ENCODE measurements at places on chromosomes 6 and 20.

GRCh38 chr6:121934451-121934850, 465.0 kb upstream of the HSF2 start:
- DNase-seq = no peak

- DNase-seq = no peak
Measured at GRCh38 chr6:43901733-43902230, 131.8 kb downstream of the VEGFA start.

- DNase-seq = no peak
Measured at GRCh38 chr6:3825851-3826581, 23.2 kb upstream of the FAM50B start.

- no peak for DNase-seq
Measured at GRCh38 chr6:108193131-108193530, 27.3 kb downstream of the NR2E1 start.

DNA sequence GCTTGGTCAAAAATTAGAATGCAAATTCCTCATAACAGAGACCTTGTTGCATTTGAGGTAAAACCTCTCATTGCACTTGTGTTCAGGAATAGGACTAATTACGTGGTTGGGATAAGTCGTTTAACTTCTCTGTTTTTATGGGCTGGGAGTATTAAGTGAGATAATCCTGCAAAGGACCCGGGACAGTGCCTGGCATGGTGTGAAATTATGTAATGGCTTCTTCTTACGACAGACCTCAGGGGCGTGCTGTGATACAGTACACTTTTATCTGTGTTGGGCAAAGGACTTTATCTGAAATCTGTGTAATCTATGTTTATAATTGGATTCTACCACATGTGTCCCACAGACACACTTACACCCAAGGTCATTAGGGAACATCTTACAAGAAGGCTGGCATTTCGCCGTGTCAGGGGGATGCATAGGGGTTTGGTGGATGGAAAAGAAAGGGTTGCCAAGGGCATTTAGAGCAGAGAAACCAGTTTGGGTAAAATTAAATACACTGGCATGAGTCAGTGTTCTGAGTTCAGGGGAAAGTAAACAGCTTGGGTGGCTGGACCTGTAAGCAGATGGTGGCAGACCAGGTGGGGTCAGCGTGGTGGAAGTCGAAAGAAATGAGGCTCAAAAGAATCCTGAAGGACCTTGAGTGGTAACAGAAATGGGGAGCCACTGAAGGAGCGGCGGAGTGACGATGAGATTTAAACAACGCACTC, 17.2 kb upstream of the RTF2 start:
- no peak for DNase-seq

GRCh38 chr6:27605401-27606342, 132.8 kb upstream of the ZNF184 start:
- DNase-seq = no peak

GRCh38 chr6:134962421-134962820, 12.5 kb upstream of the ALDH8A1 start:
- no peak for DNase-seq

GRCh38 chr6:157089258-157089657, 234.1 kb downstream of the TMEM242 start:
- DNase-seq = no peak

- DNase-seq = no peak
Measured at GRCh38 chr20:19867074-19867473, 109.0 kb downstream of the RIN2 start.

- no peak for DNase-seq
Measured at GRCh38 chr6:160595838-160596832, 67.9 kb downstream of the LPA start.

DNA sequence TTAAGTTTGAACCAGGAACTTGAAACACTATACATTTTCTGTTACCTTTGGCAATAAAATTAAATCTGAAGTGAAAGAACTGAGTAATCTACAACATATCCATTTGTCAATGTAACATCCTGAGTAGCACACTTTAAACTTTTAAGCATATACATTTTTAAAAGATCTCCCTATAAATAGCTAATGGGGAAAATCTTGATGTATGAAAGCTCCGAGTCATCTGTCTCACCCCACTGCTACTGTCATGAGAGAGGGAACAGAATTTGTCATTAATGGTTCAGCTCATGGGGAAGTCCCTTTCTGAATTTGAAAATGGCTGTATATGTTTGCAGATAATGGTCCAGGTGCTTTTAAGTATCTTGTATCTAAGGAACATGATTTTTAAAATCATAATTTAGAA, 55.2 kb upstream of the NOX3 start:
- no peak for DNase-seq

DNA sequence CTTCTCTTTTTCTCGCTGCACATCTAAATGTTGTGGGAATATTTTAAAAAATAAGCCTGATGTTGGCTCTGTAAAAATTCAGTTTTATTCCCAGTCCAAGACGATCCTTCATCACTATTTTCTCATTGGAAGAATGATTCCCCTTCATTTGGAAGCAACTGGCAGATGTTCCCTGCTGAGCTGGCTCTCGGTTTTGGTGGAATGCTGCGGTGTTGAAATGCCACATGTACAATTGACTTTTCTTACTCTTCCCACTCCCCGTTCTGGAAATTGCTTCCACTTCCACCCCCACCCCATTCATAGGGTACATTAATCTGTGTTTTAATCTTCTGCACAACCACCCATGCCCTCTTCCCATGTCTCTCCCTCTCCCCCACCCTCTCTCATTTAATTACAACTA, 496.3 kb upstream of the MAP3K7 start:
- no peak for DNase-seq

GRCh38 chr6:71346334-71346694, 57.7 kb downstream of the OGFRL1 start:
- DNase-seq = no peak

DNA sequence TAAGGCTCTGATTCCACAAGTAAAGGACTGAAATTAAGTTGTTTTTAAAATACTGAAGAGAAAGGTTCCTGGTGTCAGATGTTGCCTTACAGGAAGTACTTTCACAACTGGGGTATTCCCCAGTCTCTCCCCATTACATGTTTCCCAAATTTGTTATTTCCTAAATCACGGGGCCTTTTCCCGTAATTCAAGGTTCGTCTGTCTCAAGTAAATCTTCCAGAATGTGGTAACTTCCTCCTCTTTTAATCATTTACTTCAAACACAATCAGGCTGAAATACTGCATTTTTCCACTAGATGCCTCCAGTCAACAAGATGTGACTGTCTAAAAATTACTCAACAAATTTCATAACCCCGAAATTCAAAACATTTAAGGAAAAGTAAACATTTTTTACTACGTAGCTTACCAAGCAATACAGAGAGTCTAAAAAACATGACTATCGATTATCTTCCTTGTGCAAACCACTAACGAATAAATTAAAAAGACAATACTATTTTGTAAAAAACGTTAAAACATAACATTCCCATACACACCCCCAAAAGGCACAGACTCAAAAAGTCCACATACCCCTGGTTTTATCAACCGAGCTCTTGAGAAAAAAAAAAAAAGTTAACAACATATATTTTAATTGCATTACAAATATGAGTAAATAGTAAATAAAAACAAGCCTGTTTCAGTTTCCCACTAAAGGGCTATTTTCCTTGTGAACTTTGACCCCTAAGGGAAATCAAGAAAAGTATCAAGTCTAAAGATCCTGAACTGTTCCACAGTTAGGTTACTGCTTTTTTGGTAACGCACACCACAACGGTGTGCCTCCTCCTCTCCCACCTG, 1.7 kb downstream of the SOD2 start:
- DNase-seq = no peak

DNA sequence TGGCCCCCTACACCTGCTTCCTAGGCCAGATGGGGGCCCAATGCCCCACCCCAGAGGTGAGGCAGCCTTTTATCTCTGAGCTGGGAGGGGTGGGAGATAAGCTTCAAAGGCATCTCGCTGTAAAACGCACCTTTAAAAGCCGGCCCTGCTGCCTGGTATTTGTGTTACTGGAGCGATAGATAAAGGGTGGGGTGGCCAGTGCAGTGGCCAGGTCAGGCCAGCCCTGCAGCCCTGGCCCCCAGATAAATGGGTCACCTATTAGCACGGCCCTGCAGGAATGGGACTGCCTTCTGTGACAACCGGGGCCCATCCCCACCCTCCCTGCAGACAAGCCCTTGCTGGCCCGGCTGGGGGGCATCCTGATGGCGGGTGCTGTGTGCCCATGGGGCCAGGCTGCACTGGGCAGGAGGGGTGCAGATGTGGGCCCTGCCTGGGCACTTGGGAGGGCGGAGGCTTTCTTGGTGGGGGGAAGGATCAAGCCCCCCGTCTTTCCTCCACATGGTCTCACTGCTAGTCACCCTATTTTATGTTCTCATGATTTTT, 3.0 kb upstream of the RBBP8NL start:
- DNase-seq = no peak

- DNase-seq = no peak
Measured at GRCh38 chr6:148851683-148852556, 105.1 kb downstream of the UST start.

GRCh38 chr20:10447028-10447427, 11.9 kb downstream of the SLX4IP start:
- DNase-seq = no peak

GRCh38 chr6:128363020-128363813, 157.2 kb downstream of the PTPRK start:
- no peak for DNase-seq

DNA sequence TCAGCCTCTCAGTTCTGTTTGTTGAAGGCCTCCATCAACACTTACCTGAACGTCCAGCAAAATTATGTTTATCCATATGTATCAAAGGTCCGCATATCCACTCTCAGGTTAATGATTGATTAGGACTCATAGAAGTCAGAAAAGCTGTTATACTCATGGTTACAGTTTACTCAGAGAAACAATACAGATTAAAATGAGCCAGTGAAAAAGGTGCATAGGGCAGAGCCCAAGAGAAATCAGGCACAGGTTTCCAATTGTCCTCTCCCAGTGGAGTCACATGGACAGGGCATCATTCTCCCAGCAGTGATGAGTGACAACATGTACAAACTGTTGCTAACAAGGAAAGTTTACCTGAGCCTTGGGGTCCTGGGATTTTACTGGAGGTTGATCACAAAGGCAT, 36.2 kb downstream of the THEMIS start:
- DNase-seq = no peak

Measured in stimulated activated CD4-positive, alpha-beta T cell treated with anti-CD3 and anti-CD28 coated beads, Interleukin-1b, Interleukin-23, amount 100 ng/mL, for 1 hour (primary cell).